ENCODE measurements at places on chromosomes 3 and 15.

- DNase-seq = no peak
Measured at GRCh38 chr3:197750396-197750831, 731 bp downstream of the FYTTD1 start.

GRCh38 chr3:153180860-153181372 is 18.9 kb downstream of the RAP2B start:
- DNase-seq = no peak

GRCh38 chr3:169510693-169511010 is 152.9 kb downstream of the MECOM start:
- no peak for DNase-seq

DNA sequence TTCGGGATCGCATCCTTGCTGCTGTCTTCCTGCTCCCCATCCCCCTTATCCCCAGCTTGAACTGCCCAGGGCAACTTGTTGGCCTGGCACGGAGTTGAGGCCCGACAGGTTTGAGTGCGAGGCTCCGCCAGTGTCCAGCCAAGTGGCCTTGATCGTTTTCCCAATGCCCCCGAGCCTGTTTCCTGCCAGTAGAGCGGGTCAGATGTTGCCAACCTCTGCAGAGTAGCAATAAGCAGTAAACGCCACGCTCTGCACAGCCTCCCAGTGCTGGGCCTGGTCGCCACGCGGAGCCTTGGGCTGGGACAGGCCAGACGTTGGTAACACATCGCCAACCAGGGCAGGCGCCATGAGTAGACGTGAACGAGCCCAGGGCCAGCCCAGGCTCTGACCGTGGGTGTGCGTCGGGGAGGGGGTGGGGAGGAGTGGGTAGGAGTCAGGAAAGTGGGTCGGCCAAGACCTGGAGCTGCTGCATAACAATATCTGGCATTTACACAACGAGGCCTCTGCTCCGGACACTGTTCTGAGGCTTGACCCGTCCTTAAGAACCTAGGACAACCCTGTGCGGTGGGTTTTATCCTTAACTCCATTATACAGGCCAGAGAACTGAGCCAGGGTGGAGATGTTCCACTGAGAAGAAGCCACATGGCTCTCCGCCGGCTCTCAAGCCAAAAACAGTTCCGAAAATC is 444 bp upstream of the ABHD14A start:
- no peak for DNase-seq

All from vagina (tissue), 2 donors.